ENCODE measurements at places on chromosomes 6 and 20.

- no peak for DNase-seq
Measured at GRCh38 chr20:1001911-1002681, at the start of gene RSPO4. Gene RSPO4 (minus strand): TSS chr20:1002311. CDS start chr20:1002164, 147 bp downstream.

DNA sequence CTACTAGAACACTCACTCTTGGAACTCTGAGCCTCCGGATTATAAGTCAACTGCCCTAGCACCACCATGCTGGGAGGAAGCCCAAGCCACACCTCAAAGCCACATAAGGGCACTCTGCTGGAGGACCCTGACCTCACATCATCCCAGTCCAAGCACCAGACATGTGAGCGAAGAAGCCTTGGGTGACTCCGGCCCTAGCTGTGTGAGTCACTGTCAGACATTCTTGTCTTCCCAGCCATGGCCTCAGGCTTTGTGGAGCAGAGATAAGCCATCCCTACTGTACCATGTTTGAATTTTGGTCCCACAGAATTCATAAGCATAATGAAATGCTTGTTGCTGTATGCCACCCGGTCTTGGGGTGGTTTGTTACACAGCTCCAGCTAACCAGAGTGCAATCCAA lies 247.7 kb downstream of the SOD2 start:
- no peak for DNase-seq

DNA sequence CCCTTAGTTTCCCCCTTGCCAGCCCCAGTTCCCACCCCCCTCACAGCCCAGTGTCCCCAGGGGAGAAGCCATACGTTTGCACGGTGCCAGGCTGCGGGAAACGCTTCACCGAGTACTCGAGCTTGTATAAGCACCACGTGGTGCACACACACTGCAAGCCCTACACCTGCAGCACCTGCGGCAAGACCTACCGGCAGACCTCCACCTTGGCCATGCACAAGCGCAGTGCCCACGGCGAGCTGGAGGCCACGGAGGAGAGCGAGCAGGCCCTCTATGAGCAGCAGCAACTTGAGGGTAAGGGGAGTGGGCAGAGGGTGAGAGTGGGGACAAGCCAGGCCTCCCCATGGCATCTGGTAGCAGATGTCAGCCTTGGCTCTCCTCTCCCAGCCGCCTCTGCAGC lies 5.1 kb upstream of the DEF6 start:
- DNase-seq, result no peak

GRCh38 chr20:18650224-18650623 lies 62.4 kb downstream of the DTD1 start:
- no peak for DNase-seq

DNA sequence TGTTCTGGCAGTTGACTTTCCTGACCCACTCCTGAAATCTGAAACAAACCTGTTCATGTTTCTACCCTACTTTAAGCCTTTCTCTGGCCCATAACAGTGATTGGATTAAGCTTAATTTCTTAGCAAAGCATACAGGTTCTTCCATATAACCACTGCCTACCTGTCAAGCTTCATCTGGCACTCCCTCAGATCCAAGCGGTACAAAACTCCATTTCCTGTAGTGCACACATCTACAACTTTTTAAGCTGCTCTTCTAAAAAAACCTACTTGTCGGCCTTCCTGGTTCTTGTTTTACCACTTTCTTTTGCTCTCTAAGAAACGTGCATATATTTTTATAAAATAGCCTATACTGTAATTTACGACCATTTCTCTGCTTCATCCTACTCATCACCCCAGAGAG lies 916 bp upstream of the PPP1R11 start:
- DNase-seq, result no peak

- no peak for DNase-seq
Measured at GRCh38 chr6:113723182-113723581, 134.0 kb upstream of the MARCKS start.

GRCh38 chr20:9974324-9974723 lies 60.5 kb upstream of the ANKEF1 start:
- DNase-seq, result no peak

DNA sequence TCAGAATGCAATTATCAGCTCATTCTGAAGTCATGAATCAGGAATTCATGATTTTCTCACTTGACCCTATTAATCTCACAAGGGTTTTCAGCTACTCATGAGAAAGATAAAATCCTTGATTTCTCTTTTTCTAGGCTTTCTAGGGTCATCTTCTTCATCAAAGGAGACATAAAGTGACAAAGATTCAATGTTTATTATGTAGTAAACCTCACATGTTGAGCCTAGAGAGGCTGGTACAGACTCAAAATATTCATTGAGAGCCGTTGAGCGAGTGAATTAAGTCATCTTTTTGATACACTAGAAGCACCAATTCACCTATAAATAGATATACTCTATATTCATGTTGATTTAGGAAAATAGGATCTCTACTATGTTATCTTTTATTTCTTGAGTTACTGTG lies 104.8 kb upstream of the TRAF3IP2 start:
- DNase-seq, result no peak

- DNase-seq, result no peak
Measured at GRCh38 chr20:38173237-38174156, 8.4 kb upstream of the TGM2 start.

DNA sequence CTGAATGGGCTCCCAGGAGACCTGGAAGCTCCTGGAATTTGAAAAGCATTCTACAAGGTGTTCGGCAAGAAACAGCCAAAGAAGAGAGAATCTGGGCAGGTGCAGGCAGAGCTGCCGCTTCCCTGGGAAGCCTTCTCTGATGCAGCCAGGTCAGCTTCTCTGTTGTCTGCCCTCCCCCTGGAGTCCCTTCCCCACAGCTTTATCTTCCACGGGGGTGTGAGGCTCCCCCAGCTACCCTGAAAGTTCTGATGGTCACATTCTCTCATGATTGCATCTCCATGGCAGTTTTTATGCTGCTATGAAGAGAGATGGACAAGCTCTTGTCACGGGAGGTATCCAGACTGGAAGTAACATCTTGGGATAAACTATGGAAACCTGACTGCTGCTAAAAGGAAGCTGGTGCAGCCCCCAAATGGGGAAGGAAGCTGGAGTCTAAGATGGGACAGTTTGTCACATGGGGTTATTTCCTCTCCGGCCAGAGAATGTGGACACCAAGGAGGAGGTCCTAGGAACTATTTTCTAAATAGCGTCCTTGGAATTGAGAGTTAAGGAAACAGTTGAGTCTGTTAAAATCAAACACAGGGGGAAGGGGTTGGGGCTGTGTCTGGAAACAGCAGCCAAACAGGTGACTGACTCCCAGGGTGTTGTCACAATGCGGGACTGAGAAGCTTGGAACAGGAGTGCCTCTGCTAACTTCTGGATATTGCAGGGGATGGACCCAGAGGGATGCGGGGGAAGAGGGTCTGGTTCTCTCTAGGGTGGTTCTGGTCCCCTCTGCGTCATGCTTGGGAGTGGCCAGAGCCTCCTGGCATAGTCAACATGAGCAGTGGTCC lies 91.1 kb downstream of the ASXL1 start:
- no peak for DNase-seq

GRCh38 chr6:34819571-34820480 lies 27.9 kb downstream of the BLTP3A start:
- DNase-seq, result no peak

GRCh38 chr6:106643061-106643460 lies 13.7 kb downstream of the QRSL1 start:
- no peak for DNase-seq

GRCh38 chr6:98308564-98308963 lies 525.8 kb upstream of the POU3F2 start:
- DNase-seq, result no peak

- no peak for DNase-seq
Measured at GRCh38 chr6:123803504-123804013, at the start of gene NKAIN2. Gene NKAIN2 (plus strand): TSS chr6:123803865.

GRCh38 chr6:11323666-11324452 lies 91.4 kb upstream of the NEDD9 start:
- DNase-seq, result no peak

- DNase-seq, result no peak
Measured at GRCh38 chr6:140537834-140538705, 1163.6 kb upstream of the CITED2 start.

GRCh38 chr6:106192824-106193223 lies 106.7 kb downstream of the PRDM1 start:
- no peak for DNase-seq
